Stimulated activated CD8-positive, alpha-beta memory T cell treated with anti-CD3 and anti-CD28 coated beads, Interleukin-12 subunit alpha, Interleukin-12 subunit beta, amount 100 ng/mL, for 1 hour (primary cell): ENCODE measurements at places on chromosomes 11 and 22.

DNA sequence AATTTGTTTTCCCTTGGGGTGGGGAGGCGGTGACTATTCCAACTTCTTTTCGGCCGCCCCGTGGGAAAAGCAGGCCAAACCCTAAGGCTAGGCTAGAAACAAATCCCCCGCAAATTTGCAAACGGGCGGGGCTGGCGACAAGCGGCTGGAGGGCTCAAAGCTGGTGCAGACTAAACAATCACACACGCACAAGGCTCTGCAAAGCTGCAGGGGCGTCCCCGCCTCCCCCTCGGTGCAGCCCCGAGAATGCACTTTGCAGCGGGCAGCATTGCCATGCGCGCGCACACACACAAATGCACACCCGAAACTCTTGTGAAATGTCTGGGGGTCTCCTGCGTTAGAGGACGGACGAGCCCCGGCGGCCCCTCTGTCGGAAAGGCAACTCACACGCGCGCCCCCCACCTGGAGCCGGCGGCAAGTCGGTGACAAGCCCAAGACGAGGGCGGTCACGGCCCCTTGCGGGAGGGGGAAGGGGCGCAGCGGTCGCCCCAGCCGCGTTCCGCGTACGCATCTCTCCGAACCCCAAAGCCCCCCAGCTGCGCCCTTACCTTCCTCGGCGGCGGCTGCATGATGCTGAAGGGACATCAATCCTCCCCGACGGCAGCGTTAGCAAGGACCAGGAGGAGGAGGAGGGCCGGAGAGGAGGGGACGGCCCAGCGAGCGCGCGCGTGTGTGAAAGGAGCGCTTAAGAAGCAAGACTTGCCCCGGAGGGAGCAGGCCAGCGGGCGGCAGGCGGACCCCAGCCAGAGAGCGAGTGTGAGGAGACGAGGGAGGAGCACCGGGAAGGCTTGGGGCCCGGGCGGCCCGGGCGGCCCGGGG lies 600 bp downstream of the FCHSD2 start:
- DNase-seq: no peak

GRCh38 chr22:43479962-43480361 lies 68.1 kb downstream of the MPPED1 start:
- no peak for DNase-seq

DNA sequence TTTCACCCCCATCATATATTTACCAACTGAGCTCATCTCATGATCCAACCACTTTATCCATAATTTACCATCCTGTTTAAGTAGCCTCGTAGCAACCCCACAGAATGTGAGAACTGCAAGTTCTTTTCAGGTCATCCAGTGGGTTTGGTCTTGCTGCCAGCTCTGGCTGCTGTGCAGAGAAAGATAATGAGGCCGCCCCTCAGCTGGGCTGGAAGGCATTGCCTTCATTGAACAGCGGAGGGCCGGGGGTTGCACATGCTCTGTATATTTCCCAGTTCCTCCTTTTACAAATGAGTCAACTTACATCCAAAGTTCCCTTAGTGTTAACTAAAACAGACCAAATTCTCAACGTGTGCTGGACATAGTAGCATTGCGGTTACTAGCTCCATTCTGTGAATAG lies 96.7 kb downstream of the SYN3 start:
- DNase-seq: no peak

GRCh38 chr11:68353669-68354068 lies 41.3 kb downstream of the LRP5 start:
- no peak for DNase-seq

DNA sequence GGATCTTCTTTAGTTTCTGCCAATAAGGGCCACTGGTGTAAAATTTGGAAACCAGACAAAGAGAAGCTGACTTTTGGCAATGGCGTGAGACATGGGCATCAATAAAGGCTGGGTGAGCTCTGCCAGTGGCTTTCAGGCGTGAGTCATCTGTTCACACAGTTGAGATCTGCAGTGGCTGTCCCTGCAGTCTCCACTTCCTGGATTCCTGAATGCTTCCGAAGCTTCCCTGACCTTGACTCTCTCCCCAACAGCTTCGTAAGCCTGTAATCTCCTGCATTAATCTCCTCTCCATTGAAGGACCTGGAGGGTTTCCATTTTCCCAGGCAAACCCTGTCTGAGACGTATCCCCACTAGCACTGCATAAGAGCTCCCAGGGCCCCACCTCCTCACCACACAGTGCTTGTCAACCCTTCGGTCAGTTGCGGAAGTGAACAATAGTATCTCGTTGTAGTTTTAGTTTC lies 574.7 kb downstream of the TBC1D22A start:
- DNase-seq: no peak

GRCh38 chr22:22407061-22407460 lies 101.5 kb downstream of the ZNF280B start:
- no peak for DNase-seq

DNA sequence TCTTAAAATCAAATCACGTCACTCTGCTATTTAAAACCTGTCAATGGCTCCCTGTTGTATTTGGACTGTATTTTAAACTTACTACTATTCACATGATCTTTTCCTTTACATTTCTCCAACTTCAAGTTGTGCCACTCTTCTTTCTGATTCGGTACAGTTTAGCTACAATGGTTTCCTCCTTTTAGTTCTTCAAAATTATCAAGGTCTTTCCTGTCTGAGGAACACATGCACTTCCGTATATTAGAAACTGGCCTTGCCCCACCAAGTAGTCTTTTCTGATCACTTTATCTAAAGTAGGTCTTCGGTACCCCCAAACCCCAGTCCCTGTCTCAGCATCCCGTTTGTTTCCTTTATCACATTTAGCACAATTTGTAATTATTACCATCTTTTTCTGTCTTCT lies 81.8 kb downstream of the MTMR3 start:
- DNase-seq: no peak

DNA sequence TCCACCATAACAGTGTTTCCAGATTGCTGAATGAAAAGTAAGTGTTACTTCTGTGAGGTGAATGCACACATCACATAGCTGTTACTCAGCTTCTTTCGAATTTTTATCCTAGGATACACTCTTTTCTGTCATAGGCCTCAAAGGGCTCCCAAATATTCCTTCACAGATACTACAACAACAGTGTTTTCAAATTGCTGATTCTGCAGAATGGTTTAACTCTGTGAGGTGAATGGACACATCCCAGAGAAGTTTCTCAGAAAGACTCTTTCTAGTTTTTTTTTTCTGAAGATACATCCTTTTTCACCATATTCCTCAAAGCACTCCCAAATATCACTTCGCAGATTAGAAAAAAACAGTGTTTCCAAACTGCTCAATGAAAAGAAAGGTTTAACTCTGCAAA lies 221.1 kb downstream of the OR4A5 start:
- no peak for DNase-seq

GRCh38 chr11:80307676-80308075 lies 866.8 kb upstream of the TENM4 start:
- no peak for DNase-seq

DNA sequence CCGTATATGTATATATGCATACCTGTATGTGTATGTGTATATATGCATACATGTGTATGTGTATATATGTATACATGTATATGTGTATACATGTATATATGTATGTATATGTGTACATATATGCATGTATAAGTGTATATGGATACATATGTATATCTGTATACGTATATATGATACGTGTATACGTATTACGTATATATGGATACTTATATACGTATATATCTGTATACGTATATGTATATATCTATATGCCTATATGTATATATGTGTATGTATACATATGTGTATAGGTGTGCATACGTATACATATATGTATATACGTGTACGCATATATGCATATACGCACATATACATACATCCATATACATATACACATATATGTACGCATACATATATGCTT lies 681.6 kb upstream of the ANO3 start:
- DNase-seq: no peak

DNA sequence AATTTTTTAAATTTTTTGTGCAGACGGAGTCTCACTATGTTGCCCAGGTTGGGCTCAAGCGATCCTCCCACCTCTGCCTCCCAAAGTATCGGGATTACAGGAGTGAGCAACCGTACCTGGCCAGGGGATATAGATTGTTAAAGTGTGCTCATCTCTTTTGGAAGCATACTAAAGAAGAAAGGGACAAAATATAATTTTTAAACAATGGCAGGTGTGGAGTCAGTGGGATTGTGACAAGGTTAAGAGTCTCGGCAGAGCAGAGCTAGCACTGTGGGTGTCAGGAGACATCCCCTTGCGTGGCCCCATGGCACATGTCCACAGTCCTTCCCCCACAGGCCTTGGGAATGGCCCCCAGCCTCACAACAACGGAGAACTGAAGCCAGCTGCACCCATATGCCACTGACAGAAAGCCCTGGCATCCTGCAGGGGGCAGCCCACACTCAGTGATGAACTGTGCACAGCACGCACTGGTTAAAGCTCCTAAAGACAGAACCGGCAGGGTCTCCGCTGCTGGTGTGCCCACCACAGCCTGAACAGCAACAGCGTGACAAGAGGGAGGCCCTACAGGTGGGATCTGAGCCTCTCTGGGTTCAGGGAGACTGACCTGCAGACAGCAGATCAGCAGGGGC lies 29.9 kb downstream of the SERPIND1 start:
- DNase-seq: no peak

GRCh38 chr11:75925785-75926164 lies 110.8 kb downstream of the UVRAG start:
- DNase-seq: no peak

DNA sequence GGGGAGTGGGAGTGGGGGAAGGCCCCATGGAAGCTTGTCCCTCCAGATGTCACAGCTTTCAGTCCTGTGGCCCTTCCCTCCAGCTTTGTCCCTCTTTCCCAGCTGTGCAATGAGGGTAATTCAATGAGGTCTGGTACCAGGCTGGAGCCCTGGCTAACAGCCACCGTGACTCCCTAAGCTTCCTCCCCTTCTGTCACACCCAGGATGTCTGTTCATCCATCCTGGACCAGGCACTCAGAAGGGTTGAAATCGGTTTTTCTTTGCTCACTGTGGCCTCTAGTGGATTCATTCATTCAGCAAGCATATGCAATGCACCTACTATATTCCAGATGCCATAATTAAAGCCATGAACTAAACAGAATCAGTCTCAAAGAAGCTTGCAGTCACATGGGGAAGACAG lies 38.7 kb downstream of the SYT13 start:
- no peak for DNase-seq

GRCh38 chr11:450809-451451 lies 851 bp downstream of the PTDSS2 start:
- peak; percentile 67 for DNase-seq

- no peak for DNase-seq
Observed at GRCh38 chr22:24848559-24849168, 42.7 kb downstream of the SGSM1 start.

- no peak for DNase-seq
Observed at GRCh38 chr11:43467958-43468357, 109.2 kb downstream of the TTC17 start.

- no peak for DNase-seq
Observed at GRCh38 chr11:99327527-99327926, 306.8 kb downstream of the CNTN5 start.

DNA sequence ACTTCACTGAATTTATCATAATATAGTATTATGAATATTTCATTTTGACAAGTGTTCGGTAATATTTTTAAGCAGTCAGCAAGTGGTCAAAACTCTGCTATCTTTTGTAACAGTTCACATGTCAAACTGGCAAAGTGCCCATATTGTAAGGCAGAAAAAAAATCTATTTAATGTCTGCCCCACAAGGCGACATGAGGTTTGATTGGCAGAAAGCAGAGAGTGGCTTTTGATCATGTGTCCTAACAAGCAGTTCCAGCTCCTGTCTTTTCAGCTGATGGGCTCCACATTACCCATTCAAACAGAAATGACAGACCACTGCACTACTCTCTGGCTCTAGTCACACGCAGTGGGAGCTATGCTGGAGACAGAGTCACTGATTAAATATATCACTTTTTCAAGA lies 59.0 kb downstream of the SOX6 start:
- DNase-seq: no peak

GRCh38 chr11:39036021-39036420 lies 2423.4 kb downstream of the LRRC4C start:
- DNase-seq: no peak

- no peak for DNase-seq
Observed at GRCh38 chr11:69227271-69227670, 66.7 kb upstream of the MYEOV start.

- no peak for DNase-seq
Observed at GRCh38 chr22:30217698-30218560, 28.6 kb downstream of the LIF start.

DNA sequence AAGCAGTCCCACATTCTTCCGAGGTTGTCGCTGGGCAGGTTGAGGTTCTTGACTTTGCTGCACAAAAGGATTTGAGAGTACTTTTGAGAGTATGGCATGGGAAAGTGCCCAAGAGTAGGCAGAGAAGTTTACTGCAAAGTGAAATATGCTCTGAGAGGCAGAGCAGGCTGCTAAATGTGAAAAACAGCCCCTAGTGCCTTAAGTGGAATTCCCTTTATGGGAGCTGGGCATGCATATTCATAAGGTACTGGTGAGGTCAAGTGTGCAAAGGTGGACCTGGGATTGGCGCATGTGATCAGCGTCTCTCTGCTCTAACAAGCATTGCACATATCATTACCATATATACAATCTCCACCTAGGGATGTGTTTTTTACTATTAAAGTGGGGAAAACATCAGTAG lies 12.0 kb upstream of the APOL4 start:
- DNase-seq: no peak

- DNase-seq: no peak
Observed at GRCh38 chr11:61587541-61587941, 6.7 kb upstream of the SYT7 start.

DNA sequence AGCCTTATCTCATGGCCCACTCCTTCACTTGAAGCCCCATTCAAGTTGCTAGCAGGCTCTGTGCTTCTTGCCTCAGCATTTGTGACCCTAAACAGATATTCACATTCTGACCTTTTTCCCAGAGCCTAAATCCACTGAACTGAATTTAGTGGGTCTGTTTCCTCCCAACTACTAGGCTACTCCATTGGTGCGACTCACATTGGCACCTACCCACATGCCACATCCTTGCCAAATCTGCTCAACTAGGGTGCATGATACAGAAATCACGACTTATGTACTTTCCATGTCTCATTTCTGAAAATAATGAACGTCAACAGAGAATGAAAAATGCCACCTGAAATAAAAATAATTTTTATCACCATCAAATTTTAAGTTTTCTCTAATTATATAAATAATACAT lies 8.4 kb upstream of the MMP12 start:
- no peak for DNase-seq

- DNase-seq: peak; percentile 76
Observed at GRCh38 chr11:1763796-1764661, at the start of gene CTSD. TSS of gene CTSD (minus strand) at chr11:1763927. CDS start at chr11:1763859, 68 bp downstream.

DNA sequence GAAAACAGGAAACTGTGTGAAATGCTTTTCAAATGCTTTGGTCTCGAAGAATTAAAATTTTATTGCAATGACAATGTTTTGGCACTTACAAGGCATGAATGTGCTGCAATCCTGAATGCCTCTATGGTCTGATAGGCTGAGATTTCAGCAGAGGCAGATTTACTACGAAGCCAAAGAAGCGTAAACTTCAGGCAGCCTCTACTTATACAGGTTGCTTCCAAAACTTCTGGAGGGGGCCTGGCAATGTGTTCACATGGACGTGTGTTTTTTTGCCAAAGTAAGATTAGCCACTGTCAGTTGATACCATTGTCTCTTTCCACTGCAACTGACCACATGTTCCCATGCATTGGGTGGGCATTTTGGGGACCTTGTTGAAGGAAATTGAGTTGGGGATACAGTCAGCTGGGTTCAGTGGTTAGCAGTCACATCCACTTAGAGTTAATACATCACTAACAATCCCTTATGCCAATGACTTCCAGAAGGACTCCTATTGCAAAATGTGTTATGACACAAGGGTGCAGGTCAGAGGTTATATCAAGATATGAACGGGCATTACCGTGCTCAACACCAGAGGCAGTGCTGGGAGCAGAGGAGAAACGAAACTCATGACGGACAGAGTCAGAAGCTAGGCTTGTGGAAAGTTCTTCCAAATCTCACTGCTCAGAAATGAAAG lies 48.8 kb downstream of the ABTB2 start:
- DNase-seq: no peak
